ENCODE measurements at places on chromosomes 6 and 20.

- H3K4me3 ChIP-seq, result no peak overlapping the region
- H3K4me1 ChIP-seq, result no peaks in the 10 kb centered on the region
- no peaks in the 10 kb centered on the region for H3K27me3 ChIP-seq
- H3K27ac ChIP-seq, result no peak overlapping the region
- no peak for DNase-seq
- peaks cover 43% of the 10 kb centered on the region for H3K36me3 ChIP-seq
These were observed 75.4 kb downstream of the ELOVL5 start for GRCh38 chr6:53273370-53273769.

DNA sequence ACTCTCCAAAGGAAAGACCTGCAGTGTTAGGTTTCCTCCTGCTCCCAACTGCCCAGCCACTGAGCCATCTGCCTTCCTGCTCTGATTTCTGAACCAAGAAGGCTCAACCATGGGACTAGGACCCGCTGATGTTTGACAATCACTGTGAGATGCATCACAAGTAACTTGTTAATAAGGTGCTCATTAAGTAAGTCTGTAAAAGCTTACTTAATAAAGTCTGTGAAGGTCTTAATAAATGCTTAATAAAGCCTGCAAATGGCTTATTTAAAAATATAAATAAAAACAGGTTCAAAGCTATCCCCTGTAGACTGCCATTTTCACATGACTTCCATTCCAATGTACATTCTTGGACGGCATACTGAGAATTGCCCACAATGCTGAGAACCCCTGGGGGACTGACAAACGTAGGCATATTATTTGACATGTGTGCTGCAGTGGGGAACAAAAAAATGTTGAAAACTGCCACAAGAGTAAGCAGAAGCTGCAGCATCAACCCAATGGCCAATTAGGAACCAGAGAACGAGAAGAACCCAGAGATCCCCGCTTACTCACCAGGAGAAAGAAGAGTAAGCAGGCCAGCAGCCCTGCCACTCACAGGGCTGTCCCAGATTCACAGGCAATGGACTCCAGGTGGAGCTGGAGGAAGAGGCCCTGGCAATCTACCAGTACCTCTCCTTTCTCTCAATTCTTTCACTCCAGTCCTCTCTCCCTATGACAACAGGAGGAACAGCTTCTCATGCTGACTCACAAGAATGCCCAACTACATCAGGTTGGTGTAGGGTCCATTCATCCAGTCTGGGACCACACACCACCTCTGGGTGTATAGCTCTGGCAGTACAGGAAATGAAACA, 19.5 kb downstream of the KIF13A start:
- H3K4me3 ChIP-seq, result no peak overlapping the region
- no peaks in the 10 kb centered on the region for H3K27me3 ChIP-seq
- peaks cover 25% of the 10 kb centered on the region for H3K4me1 ChIP-seq
- H3K27ac ChIP-seq, result no peak overlapping the region
- DNase-seq, result no peak

DNA sequence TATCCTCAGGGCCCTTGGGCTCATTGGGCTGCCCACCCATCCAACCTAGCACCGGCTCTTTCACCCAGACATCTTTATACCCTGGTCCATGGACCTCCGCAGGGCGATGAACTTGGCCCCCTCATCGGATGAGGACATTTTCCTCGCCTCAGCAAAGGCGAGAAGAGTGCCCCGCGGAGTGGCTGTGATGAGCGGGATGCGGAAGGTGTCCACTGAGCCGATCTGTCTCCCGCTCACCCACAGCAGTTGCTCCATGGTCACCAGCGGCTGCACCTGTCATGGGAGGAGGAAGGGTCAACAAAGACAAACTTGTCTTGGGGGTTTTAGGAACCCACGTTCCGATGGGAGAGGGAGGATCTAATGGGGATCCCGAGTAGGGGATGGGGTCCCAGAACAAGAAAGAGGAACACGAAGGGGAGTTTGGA, 690 bp downstream of the NEU1 start:
- peaks cover 23% of the 10 kb centered on the region for H3K4me1 ChIP-seq
- H3K27me3 ChIP-seq, result no peaks in the 10 kb centered on the region
- no peak for DNase-seq
- H3K27ac ChIP-seq, result peak overlapping the region; percentile 95
- H3K36me3 ChIP-seq, result peaks cover 5% of the 10 kb centered on the region
- peak overlapping the region; percentile 94 for H3K4me3 ChIP-seq

DNA sequence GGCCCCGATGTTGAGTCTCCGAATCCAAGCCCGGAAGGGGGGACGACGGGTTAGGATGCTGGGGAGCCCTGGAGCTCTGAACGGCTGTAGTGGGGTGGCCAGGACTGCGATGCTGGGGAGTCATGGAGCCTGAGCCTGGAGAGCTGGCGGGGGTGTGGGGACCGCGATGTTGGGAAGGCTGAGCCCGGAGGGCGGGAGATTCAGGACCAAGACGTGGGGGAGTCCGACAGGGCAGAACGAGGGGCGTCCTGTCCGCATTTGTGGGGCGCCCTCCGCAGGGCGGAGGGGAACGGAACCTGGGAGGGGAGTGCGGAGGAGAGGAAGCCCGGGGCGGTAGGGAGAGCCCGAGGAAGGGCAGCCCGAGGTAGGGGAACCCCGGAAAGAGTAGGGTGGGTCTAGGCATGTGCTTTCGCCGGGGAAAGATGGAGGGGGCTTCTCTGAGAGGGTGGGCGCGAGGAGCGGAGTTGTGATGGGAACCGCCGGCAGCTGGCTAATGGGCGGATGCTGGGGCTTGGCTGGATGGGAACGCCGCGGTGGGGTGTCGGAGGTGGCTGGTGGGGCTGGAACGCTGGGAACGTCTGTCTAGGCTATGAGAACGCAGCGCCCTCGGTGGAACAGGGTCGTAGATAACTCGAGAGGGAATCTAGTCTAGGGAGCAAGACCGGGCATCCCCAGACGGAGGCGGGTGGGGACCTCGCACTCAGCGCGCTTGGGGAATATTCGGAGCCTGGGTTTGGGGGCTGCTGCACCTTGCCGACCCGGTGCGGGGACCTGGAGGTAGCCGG, 684 bp downstream of the PAQR8 start:
- peaks cover 38% of the 10 kb centered on the region for H3K4me1 ChIP-seq
- H3K27me3 ChIP-seq, result peaks cover 18% of the 10 kb centered on the region
- H3K36me3 ChIP-seq, result peaks cover 3% of the 10 kb centered on the region
